Fibroblast of skin of scalp (primary cell): ENCODE measurements at places on chromosomes 1 and 21.

GRCh38 chr1:222187566-222188332 lies 360.2 kb downstream of the HHIPL2 start:
- no peak for DNase-seq

DNA sequence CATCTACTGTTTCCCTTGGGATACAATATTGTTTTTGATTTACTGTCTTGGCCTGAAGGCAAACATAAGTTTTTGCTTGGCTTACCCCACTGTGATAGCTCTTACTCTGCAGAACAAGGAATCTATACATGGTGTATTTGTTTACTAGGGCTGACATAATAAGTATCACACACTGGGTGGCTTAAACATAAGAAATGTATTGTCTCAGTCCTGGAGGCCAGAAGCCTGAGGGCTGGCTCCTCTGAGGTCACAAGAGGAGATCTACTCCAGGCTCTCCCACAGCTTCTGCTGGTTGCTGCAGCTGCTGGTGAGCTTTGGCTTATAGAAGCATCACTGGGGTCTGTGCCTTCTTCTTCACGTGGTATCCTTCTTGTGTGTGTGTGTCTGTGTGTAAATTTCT lies 30.7 kb upstream of the IGSF5 start:
- DNase-seq, result no peak

DNA sequence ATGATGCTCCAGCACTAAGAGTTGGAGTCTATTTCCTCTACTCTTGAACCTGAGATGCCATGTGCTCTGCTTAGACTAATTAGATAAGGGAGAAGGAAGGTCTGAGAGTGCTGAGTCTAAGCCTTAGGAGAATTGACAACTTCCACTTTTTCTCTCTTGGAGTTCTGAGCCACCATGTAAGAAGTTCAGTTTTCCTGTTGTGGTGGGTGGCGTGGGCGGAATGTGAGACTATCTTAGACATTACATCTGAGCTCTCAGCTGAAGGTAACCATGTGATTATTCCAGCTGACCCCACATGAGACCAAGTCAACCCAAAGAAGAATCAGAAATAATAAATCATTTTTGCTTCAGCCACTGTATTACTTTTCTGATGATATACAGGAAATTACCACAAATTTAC lies 404.5 kb upstream of the LRRC7 start:
- no peak for DNase-seq

GRCh38 chr1:190808035-190808434 lies 330.4 kb upstream of the BRINP3 start:
- no peak for DNase-seq

GRCh38 chr21:46295177-46295770 lies 9.1 kb downstream of the YBEY start:
- DNase-seq, result peak; percentile 88

DNA sequence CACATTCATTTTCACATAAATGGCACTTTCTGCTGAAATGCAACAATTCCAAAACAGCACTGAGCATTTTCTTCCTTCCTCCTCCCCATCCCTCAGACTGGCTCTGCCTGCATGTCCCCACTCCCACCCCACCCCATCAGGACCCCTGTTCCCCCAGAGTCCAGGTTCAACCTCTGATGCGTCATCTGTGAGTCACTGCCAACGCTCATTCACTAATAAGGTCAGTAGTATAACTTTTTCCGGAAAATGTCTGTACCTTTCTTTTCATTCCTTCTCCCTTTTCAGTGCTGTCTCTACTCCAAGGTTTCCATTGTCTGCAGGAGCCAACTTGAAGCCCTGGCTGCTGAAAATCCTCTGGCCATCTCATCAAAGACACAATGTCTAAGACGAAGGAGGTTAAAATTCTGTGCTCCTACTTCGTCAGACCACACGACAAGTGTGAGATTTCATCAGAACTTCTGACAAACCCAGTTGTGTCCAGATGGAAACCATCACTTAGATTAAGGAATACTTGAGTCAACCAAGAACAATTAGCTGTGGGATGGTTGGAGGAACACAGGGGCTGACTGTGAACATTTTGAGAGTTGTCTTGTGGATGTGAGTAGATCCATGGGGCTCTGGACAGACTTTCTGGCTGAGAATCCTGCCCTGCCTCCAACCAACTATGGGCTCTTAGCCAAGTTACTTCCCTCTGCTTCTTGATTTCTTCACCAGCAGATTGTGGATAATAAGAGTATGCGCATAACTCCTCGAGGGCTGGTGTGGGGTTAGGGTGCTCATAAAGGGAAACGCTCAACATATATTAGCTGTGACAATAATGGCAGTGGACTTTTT lies 35.6 kb upstream of the UTS2 start:
- DNase-seq, result no peak

DNA sequence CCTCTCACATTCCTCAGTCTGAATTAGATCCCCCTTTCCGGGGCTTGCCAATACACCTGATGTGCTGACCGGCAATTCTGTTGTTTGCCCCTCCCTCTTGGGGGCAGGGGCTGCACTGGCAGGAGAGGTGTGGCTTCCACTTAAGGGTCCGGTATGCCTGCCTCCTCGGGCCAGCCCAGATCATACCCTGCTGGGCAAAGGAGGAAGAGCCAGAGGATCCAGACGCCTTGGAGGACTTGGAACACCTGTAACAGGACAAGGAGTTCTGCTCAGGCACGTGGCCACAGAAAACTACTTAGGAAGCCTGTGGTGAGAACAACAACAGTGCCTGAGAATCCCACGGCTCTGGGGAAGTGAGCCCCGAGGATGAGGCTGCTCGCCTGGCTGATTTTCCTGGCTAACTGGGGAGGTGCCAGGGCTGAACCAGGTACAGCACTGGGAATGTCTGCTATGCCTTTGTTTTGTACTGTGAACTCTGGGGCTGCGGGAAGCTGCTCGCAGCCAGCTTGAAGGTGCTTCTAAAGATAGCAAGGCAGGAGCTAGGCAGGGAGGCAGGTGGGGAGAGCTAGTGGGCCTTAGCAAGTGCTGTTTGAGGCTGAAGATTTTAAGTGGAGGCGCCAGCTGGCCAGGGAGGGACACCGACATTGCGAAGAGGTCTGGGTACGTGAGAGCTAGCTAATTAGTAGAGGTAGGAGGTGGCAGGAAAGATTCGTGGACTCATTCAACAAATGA lies at the start of gene SMPDL3B:
SMPDL3B (plus strand) TSS at position 183 of the 732 bp plus-strand sequence; CDS start at position 367, 184 bp downstream.
- no peak for DNase-seq

DNA sequence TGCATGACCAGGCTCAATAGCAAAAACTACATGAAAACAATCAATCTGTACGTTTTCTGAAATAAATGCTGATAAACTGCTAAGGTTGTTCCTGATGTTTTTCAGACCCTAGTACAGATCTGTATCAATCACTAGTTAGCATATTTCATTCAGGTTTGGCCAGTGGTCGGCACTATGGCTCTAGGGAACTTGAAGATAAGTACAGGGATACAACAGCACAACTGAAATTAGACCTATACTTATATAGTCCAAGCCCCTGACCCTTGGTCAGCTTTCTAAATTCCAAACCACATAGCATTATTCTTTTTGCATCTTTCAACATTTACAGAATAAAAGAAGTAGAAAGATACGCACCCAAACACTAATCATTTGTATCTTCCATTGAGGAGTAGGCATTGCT lies 142.7 kb downstream of the PLPPR4 start:
- no peak for DNase-seq

DNA sequence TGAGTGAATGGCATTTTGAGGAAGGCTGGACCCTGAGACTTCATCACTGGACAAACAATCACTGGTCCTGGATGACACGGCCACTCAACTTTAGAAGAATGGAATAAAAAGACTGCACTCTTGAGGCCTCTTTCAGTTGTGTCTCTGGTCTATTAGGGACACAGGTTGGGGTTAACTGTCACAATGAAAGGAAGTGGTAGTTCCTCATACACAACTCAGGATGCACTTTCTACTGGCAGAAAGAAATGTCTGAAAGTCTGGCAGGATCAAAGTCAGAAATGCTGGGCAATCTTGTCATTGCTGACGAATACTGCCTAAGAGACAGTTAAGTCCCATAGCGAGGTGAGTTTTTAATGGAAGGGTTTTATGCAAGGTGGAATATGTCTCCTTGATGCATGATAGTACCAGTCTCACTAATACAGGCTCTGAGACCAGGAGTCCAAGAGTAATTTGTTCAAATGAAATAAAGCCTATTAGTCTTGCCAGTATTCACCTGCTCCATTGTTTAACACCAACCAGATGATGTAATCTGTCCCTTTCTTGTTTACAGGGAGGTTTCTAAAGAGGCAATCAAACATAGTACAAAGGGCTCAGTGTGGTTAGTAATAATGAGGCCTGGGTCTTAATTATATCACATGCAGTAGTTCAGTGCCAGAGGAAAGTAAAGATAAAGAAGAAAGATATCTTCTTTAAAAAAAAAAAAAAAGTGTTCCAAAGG lies 11.2 kb upstream of the RRP15 start:
- DNase-seq, result no peak

DNA sequence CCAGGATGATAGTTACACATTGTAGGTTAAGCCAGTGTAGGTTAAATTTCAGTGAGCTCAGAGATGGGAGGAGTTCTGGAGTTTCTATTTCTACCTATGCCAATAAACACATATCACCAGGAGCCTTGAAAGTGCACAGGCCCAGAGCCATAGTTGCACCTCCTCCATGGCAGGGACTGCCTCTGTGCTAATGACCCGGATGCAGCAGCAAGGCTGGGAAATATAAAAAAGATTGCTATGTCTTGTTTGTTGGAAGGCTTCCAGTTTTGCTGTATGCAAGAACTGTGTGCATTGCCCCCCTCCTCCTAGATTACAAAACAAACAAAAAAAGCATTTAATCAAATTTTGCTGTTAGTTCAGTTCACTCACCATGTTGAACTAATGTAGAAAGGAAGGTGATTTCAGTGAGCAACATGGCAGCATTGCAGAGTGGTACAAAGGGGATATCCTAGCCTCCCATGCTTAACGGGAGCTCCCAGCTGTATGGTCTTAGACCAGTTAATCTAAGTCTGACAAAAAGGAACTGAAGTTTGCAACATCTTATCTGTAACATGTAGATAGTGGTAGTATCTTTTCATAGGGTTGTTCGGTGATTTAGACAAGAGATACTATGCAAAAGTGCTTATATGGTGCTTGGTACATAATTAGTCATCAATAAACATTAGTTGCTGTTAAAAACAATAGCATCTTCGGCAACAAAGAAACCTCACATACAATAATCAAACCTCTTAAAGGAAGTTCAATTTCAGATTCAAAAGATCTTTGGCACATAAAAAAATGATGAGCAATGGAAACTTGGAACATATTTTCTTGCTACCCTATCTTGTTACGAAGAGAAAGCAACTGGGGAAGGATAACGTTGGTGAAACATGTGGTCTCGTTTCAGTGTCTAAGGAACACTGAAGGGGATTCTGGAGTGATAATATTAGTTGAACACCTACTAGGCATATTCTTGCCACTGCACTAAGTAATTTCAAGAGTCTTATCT lies 309.5 kb downstream of the ASTN1 start:
- no peak for DNase-seq

DNA sequence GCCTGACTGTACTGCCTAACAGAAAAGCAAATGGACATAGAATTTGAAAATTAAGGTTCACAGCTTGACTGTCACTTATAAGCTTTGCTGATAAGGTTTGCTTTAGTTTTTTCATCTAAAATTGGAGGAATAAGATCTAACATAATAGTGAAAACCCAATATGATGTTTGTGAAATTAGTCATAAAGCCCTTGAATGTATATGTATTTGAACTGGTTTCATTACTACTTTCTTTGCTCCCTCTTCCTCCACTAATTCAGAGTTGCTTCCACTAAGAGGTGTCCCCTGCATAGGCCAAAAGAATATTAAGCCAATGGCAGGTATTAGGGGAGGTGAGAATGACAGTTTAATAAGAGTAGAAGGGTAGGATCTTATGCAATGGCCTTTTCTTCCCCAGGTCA lies 10.5 kb downstream of the PRPF38A start:
- no peak for DNase-seq

- no peak for DNase-seq
Observed at GRCh38 chr1:23125489-23125888, 43.2 kb downstream of the LUZP1 start.

- DNase-seq, result no peak
Observed at GRCh38 chr1:204409836-204410687, 1.6 kb downstream of the PPP1R15B start.

GRCh38 chr1:108561689-108562326 lies 1.9 kb downstream of the EEIG2 start:
- DNase-seq, result peak; percentile 14

GRCh38 chr1:166597516-166597915 lies 241.8 kb upstream of the POGK start:
- DNase-seq, result no peak

GRCh38 chr1:21126324-21126723 lies 50.4 kb downstream of the EIF4G3 start:
- DNase-seq, result no peak

- DNase-seq, result no peak
Observed at GRCh38 chr1:222916100-222916499, 101.3 kb downstream of the DISP1 start.

GRCh38 chr1:248862998-248863881 lies 4.4 kb upstream of the ZNF692 start:
- DNase-seq, result peak; percentile 77

- DNase-seq, result no peak
Observed at GRCh38 chr1:85323770-85324169, 47.3 kb upstream of the BCL10 start.

- DNase-seq, result no peak
Observed at GRCh38 chr21:41418956-41419680, 6.9 kb upstream of the MX1 start.

GRCh38 chr1:44721485-44722361 lies 9.2 kb downstream of the RNU5D-1 start:
- peak; percentile 88 for DNase-seq

DNA sequence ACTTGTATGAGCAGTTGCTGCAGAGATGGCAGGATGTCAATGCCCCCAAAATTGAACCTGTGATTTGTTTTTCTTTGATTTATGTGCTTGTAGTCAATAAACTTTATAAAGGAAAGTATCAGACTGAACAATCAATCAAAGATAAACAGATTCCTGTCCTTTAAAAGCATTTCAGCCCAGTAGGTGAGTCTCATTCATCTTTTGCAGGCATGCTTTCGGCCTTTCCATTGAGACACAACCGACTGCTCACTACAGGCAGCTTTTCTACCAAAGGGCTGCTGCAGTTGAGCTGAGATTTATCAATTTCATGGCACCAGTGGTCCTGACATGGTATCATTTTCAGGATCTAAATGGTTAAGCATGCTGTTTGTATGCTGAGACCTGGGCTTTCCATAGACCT lies 513.6 kb upstream of the PTBP2 start:
- no peak for DNase-seq
